ENCODE measurements at places on chromosomes 3 and 15.

DNA sequence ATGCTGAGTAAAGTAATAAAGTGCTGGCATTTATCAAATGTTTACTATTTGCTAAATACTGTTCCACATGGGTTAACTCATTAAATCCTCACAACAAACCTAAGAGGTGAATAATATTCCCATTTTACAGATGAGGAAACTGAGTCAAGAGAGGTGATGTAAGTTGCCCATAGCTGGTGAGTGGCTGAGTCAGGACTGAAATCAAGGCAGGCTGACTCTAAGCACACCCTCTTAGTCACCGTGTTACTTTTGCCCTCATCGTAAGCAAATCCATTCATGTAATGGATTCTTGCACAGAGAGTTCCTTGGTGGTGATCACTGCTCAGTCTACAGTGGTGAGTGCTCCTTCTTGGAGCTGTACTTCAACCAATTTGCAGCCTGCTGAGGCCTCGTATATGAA lies 28.9 kb upstream of the PTX3 start:
- no peak for DNase-seq

- no peak for DNase-seq
Measured at GRCh38 chr15:57286446-57287122, 89.7 kb upstream of the CGNL1 start.

- no peak for DNase-seq
Measured at GRCh38 chr3:43613976-43614375, 7.8 kb downstream of the ANO10 start.

DNA sequence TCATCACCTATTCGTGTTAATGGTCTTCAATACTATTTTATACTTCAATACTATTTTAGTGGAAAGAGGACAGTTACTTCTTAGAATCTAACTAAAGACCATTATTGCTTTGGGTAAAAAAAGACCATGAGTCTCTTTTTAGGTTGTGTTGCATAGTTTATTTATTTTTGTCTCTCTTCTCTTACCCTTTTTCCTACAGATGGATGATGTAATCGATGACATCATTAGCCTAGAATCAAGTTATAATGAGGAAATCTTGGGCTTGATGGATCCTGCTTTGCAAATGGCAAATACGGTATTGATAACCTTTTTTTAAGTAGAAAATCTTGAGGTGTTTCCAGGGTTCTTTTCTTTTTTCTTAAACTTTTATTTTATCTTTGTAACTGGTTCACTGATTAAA lies 58.5 kb upstream of the SAMMSON start:
- DNase-seq: no peak

- DNase-seq: no peak
Measured at GRCh38 chr3:42684632-42685362, 540 bp upstream of the KLHL40 start.

DNA sequence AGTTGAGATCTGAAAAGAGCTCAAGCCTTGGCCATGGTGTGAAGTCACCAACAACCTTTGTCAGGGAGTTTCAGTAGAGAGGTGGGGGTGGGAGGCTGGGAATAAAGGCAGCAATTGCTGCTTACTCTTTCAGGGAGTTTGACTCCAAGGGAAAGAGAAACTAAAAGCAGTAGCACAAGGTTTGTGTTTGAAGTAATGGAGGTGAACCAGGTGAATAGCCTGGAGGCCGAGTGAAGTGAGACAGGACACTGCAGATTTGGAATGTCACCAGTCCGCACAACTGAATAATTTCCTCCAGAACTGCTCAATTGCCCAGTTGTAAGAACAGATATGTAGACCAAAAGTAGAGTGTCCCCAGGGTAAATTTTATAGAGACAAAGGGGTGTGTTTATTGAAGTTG lies 44.1 kb downstream of the CD86 start:
- no peak for DNase-seq

GRCh38 chr3:23431764-23432163 lies 228.6 kb downstream of the UBE2E2 start:
- DNase-seq: no peak

DNA sequence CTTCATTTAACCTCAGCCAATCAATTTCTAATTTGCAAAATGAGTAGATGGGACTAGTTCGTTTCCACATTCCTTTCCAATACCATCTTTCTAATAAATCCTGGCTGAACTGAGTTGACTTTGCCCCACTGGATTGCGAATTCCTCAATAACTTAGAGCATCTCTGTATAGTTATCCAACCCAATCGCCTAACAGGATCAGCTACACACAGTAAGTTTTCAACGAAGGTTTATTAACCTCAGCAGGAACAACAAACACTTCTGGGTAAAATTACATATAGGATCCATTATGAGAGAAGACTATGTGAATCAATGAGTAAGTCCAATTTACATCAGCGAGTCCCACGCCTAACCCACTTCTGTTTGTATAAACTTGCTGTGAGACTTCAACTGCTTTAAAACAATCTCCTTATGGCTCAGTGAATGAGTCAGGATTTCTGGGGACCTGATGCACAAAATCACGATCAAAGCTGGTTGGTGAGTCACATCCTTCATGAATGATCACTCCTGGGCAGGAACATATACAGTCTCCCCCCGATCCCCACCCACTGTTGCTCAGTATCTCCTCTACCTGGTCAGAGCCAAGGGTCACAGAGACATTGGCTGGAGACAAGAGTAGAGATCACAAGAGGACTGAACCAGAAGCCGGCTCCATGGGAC lies 142.8 kb downstream of the EDEM1 start:
- DNase-seq: no peak

GRCh38 chr15:42101861-42102260 lies 7.5 kb upstream of the PLA2G4D start:
- DNase-seq: peak; percentile 19

GRCh38 chr3:8869613-8870012 lies 93.7 kb downstream of the RAD18 start:
- peak; percentile 91 for DNase-seq

- DNase-seq: no peak
Measured at GRCh38 chr3:85631070-85631469, 672.3 kb downstream of the CADM2 start.

DNA sequence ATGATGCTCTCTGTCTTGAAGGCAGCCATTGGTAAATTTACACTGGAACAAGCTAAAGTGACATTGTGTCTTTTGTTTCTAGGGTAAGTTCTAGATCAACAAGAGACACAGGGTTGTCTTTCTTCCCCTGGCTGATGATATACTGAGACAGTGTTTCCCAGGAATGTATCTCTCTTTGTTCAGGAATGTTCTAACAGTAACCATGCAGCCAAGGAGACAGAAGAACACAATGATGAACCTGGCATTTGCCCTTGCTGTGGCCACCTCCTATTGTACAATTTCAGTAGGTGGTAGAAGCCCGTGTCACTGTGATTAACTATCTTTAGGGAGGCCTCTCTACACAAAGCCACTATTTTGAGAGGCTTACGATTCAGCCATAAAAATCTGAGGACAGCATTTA lies 130.7 kb downstream of the LRTM1 start:
- DNase-seq: no peak

DNA sequence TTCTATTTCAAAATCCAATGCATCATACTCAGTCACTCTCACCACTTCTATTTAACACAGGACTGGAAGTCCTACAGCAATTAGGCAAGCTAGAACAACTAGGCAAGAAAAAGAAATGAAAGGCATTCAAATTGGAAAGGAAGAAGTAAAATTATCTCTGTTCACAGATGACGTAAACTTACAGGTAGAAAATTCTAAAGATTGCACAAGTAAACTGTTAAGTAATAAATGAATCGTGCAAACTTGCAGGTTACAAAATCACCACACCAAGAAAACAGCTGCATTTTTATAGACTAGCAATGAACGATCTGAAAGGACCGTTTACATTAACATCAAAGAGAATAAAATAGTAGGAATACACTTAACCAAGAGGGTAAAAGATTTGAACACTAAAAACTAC lies 36.2 kb downstream of the CHST2 start:
- no peak for DNase-seq

DNA sequence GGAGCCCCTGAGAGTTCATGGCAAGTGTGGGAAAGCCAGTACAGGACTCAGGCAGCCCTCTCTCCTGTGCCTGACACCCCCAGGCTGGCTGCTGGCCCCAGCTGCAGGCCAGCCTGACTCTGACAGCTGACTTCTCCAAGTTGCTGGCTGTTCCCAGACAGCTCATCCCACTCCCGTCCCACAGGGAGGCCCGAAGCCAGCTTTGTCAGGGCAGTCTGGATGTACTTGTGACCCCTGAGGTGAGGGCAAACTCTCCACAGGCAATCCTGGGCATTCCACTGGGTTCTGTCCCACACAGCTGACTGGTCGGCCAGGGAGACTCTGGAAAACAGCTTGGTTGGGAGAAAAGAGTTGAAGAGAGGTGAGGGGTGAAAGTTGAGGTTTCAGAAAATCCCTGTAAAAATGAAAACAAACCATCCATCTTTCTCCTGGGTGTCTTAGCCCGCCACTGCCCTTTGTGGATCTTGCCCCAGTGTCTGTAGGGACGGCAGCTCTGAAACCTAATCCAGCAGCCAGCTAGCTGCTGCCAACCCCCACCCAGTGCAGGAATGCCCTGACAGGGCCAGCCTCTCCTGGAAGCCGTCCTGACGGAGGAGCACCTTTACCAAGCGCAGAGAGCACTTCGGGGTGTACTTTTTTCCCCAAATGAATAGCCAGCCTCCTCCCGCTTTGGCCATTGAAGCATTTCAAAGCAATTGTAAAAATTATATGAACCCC lies 87.9 kb downstream of the DNAJB8 start:
- DNase-seq: no peak

DNA sequence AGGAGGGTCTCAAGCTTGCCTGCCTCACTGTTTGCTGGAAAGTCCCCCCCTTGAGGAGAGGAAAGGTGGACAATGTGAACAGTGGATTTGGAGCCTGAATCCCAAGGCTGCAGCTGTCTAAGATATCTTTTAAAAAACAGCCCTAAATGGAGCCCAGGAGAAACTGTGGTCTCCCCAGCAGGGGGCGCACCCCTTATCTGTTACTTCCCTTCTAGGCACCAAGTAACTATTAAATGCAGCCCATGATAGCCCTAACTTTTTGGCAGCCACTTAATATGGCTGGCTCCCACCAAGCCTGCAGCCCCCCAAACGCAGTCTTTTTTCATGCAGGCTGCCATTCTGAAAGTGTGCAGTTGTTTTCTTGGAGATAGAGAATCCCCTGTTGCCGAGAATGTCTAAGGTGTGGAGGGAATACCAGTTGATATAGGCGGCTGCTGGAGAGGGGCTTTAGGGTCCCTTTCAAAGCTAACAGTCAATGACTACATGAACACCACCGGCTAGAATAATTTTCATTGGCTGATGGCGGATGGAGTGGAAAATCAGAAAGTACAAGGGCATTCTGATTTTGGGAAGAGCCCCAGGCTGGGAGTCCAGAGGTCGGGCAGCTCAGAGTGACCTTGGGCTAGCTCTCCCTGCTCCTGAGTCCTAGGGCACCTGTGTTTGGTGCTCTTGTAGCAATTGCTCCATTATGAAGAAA lies 1.3 kb downstream of the RHCG start:
- no peak for DNase-seq

GRCh38 chr3:135920275-135920674 lies 45.3 kb upstream of the PPP2R3A start:
- DNase-seq: no peak

DNA sequence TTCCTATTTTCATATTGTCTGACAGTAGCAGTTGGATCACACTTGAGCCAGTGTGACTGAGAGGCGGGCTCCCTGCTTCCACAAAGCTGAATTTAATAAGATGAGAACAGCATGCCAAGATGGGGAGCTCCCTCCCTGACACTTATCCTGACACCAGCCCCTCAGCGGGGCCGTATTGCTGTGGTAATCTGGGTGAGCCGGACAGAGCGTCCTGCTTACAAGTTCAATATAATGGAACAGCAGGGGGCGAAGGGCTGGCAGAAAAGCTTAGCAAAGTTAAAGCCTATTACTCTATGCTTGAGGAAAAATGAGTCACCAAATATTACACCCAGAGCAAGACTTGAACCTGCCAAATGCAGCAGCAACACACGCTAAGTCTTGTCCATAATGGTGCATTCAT lies 163.8 kb upstream of the CMC1 start:
- no peak for DNase-seq

Measured in AG04449 (cell line).